AG09309 (cell line): ENCODE measurements at places on chromosomes 5 and 9.

- DNase-seq = no peak
Observed at GRCh38 chr9:68500457-68501381, 40.0 kb downstream of the TMEM252 start.

DNA sequence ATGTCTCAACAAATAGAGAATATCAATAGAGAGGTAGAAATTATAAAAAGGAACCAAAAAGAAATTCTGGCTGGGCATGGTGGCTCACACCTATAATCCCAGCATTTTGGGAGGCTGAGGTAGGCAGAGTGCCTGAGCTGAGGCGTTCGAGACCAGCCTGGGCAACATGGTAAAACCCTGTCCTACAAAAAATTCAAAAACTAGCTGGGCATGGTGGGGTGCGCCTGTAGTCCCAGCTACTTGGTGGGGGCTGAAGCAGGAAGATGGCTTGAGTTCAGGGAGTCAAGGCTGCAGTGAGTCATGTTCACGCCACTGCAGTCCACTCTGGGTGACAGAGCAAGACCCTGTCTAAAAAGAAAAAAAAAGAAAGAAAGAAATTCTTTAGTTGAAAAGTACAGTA lies 24.9 kb downstream of the IPPK start:
- DNase-seq = no peak

DNA sequence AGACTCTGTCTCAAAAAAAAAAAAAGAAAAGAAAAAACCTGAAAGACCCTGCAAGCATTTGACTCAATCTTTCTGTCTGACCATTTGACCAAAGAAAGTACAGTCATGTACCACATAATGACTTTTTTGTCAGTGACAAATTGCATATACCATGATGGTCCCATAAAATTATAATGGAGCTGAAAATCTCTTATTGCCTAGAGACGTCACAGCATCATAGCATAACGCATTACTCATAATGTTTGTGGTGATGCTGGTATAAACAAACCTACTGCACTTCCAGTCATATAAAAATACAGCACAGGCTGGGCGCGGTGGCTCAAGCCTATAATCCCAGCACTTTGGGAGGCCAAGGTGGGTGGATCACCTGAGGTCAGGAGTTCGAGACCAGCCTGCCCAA lies 10.5 kb downstream of the ECM2 start:
- no peak for DNase-seq

DNA sequence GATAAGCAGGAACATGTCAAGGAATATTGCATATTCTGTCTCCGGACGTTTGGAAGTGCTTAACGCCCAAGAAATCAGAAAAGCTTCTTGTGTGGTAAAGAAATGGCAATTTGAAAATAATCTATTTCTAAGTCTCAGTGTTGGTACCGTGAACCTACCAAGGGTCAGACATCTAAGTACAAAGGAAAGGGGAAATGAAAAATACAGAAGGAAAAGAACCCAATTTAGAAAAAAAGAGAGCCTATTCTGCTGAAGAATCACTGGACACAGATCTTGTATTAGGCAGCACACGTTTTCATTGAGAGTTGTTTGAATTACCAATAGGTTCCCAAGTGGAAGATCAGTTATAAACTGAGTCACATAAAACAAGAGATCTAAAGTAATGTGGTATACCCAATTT lies 46.9 kb upstream of the CEP78 start:
- DNase-seq = no peak

DNA sequence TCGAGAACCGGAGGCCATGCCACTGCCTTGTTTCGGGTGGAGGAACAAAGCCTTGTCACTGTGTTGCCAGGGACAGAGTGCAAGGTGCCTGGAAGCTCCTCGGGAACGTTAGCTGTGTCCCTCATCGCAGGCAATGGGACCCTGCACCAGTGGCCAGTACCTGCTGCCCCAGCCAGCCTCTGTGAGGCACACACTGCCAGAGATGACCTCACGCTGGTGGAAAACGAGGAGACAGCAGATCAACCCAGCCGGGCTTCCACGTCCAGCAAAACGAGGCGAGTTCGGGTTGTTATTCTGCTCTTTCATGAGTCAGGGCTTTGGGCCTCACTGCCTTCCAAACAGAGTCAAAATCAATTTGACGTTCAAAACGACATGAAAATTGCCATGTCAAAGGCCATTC lies 104.1 kb downstream of the ADAMTS2 start:
- DNase-seq = no peak

- no peak for DNase-seq
Observed at GRCh38 chr5:72746736-72747135, 69.7 kb upstream of the TNPO1 start.

DNA sequence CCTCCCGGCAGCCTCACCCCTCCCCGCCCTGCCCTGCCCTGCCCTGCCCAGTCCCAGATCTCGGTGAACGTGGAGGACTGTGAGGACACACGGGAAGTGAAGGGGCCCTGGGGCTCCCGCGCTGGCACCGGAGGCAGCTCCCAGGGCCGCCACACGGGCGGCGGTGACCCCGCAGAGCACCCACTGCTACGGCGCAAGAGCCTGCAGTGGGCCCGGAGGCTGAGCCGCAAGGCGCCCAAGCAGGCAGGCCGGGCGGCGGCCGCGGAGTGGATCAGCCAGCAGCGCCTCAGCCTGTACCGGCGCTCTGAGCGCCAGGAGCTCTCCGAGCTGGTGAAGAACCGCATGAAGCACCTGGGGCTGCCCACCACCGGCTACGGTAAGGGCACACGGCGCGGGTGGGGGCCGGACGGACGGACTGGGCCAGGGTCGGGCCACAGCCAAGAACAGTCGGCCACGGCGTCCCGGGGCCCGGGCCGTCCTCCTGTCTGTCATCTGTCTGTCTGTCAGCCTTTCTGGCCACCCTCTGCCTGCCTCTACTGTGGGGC lies 84.2 kb downstream of the KCNT1 start:
- DNase-seq = no peak

DNA sequence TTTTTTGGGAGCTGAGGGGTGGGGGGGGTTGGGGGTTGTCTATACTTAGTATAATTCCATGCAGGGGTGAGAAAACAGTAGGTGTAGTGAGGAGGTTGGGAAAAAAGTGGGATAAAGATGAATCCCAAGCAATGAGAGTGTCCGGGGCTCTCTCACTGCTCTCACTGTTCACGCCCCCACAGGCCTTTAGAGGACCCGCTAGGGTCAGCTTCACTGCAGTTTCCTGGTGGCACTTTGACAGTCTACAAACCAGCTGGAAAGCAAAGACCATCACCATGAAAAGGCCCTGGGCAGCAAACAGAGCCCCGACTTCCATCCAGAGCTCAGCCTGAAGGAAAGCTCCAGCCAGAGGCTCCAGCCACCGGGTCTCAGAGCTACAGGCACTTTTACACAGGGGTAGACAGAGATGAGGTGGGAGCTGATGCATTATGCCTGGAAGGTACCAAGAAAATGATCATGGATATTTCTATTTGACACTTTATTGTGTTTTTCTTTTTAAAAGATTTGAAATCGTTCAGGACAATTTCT lies 355.1 kb downstream of the ADAMTS6 start:
- no peak for DNase-seq

GRCh38 chr5:122107016-122107415 lies 22.3 kb upstream of the ZNF474 start:
- DNase-seq = no peak

DNA sequence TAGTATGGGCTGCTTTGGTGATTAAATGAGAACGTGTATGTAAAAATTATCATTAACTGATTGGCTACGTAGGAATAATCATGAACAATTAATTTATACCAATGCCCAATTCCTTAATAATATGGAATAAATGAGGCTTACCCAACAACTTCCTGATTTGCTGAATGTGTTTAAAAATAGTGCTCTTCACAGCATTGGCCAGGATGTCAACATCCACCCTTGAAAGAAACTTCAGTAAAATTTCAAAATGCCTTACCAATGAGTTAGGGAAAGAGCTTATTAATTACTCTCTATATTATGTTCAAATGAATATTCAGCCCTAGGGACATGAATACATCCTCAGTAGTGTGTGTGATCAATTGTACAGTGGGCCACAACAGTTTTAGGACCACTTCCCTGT lies 401.4 kb downstream of the PSAT1 start:
- DNase-seq = no peak

- no peak for DNase-seq
Observed at GRCh38 chr5:167947306-167947705, 344.1 kb upstream of the WWC1 start.

DNA sequence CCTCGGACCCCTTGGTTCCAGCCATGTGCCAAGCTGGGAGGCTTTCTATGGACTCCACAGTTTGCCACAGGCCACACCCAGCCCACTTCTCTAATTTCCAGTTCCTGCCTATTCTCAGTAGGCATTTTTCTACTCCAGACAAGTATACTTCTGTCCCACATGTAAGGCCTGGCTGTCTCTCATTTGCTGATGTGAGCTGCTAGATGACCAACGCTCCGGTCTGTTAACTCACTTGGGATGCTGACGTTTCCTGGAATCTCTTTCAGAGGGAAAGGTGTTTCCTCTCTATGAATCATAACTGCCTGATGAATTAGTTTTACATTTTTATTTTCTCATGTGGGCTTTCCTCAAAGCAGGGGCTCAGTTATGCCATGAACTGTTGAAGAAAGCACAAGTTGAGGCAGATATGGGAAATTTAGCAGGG lies 36.3 kb downstream of the ERGIC1 start:
- peak; percentile 60 for DNase-seq

- no peak for DNase-seq
Observed at GRCh38 chr9:34653151-34654072, 1.4 kb downstream of the IL11RA start.

- DNase-seq = no peak
Observed at GRCh38 chr5:124417196-124417595, 329.2 kb downstream of the ZNF608 start.

GRCh38 chr5:53330491-53330890 lies 149.9 kb upstream of the FST start:
- no peak for DNase-seq

- peak; percentile 27 for DNase-seq
Observed at GRCh38 chr9:114505187-114506081, at the start of gene WHRN. Gene WHRN (minus strand): TSS chr9:114505473. CDS start chr9:114504801, 672 bp downstream.

GRCh38 chr5:10452768-10453331 lies 11.2 kb downstream of the ROPN1L start:
- DNase-seq = peak; percentile 77

GRCh38 chr5:72046106-72046505 lies 61.2 kb upstream of the MAP1B start:
- DNase-seq = peak; percentile 11

DNA sequence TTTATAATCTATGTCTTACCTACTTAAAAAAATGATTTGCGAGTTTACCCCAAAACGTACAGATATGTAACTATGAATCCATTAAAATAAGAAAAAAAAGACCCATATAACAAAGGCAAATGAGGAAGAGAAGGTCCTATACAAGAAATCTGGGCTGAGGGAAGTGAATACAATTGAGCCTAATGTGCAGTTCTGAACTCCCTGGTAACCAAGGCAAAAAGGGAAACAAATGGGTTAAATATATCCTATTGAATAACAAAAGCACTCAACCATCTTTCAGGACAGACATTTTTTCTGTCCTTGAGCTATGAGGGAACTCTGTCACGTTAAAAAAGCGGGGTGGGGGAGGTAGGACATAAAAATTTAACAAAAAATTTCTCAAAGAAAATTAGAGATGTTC lies 78.6 kb downstream of the PTPN3 start:
- DNase-seq = no peak

DNA sequence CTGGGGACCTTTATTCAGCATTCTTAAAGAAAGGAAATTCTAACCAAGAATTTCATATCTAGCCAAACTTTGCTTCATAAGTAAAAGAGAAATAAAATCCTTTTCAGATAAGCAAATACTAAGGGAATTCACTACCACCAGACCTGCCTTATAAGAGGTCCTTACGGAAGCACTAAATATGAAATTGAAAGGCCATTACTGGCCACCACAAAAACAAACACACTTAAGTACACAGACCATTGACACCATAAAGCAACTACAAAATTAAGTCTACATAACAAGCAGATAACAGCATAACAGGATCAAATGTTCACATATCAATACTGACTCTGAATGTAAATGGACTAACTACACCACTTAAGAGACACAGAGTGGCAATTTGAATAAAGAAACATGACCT lies 361.4 kb upstream of the POU5F2 start:
- DNase-seq = no peak

- DNase-seq = no peak
Observed at GRCh38 chr9:84101964-84102632, 121.5 kb downstream of the RMI1 start.

GRCh38 chr9:98767196-98767595 lies 29.2 kb downstream of the ANKS6 start:
- DNase-seq = no peak

- no peak for DNase-seq
Observed at GRCh38 chr5:134995850-134996402, 28.2 kb downstream of the CATSPER3 start.

DNA sequence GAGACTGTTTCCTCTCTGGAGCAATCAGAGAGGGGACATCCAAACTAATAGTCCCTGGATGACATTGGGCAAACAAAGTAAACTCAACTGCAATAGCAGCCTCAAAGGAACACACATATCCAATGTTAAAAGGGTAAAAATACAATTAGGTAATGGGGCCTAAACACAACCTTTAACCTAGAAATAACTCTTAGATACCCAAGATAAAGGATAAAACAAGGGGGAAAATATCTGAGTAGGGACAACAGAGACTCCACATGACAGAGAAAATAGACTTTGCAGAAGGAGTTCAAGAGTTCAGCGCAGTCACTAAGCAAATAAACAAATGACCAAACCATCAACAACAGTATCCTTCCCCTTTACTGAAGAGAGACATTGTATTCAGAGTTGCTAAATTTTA lies 149.3 kb downstream of the FBXO4 start:
- no peak for DNase-seq

- DNase-seq = peak; percentile 8
Observed at GRCh38 chr9:113519426-113520108, 56.0 kb downstream of the RGS3 start.
